Body of pancreas (tissue), 4 donors: ENCODE measurements at places on chromosomes 7 and 10.

DNA sequence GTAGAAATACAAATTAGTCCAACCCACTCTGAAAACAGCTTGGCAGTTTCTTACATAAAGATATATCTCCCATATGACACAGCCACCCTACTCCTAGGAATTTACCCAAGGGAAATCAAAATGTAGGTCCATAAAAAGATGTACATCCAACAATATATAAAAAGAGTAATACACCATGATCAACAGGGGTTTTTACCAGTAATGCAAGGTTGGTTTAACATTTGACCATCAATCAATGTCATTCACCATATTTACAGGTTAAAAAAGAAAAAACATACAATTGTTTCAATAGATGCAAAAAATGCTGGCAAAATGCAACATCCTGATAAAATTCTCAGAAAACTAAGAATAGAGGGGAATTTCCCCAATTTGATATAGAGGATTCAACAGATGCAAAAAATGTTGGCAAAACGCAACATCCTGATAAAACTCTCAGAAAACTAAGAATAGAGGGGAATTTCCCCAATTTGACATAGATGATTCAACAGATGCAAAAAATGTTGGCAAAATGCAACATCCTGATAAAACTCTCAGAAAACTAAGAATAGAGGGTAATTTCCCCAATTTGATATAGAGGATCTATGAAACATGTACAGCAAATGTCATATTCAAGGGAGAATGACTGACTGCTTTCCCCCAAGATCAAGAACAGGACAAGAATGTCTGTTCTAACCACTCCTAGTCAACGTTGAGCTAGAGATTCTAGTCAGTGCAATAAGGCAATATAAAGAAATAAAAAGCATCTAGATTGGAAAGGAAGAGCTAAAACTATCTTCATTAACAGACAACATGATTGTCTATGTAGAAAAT, 13.7 kb downstream of the ADAP1 start:
- no peak overlapping the region for H3K4me3 ChIP-seq
- no peak overlapping the region for H3K27ac ChIP-seq
- no peaks in the 10 kb centered on the region for H3K36me3 ChIP-seq
- DNase-seq = no peak
- H3K27me3 ChIP-seq = no peaks in the 10 kb centered on the region

- H3K36me3 ChIP-seq = no peaks in the 10 kb centered on the region
- no peak overlapping the region for H3K4me3 ChIP-seq
- H3K27me3 ChIP-seq = no peaks in the 10 kb centered on the region
- no peak for DNase-seq
Observed at GRCh38 chr7:90599038-90599437, 2.9 kb downstream of the CDK14 start.

GRCh38 chr10:7202793-7203355, 208.0 kb downstream of the SFMBT2 start:
- H3K4me1 ChIP-seq = peaks cover 4% of the 10 kb centered on the region
- H3K36me3 ChIP-seq = no peaks in the 10 kb centered on the region
- no peak overlapping the region for H3K4me3 ChIP-seq
- H3K27me3 ChIP-seq = no peaks in the 10 kb centered on the region
- H3K27ac ChIP-seq = no peak overlapping the region

DNA sequence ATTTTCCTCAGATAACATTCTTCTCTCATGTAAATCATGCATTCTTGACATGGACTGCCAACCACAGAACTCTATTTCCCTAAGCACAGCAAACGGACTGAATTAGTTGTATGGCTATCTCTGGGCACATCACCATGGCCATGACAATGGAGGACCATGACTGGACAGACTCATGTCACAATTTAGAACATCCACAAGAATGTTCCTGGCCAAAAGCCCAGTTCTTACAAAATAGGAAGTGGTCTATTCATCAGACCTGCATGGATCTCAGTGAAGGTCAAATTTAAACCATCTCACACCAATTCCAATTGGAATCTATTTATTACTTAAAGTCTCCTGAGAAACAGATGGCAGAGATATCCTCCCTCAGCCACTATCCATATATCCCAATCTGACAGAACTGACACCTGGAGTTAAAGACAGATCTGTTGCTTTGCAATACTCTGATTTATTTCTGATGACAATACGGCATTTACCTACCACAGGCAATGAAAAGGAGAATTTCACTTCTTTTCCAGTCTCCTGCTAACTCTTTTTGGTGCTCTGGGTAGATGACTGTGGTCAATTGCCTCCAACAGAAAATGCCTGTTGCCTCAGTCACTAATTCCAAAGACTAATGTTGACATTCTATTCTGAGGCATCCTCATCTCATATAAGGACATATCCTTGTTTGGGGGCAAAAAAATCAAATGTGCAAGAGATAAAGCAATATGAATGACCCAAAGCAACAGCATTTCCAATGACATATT, 254.8 kb downstream of the HTR7 start:
- no peaks in the 10 kb centered on the region for H3K27me3 ChIP-seq
- H3K4me1 ChIP-seq = no peaks in the 10 kb centered on the region
- H3K4me3 ChIP-seq = no peak overlapping the region
- DNase-seq = no peak
- no peaks in the 10 kb centered on the region for H3K36me3 ChIP-seq
- H3K27ac ChIP-seq = no peak overlapping the region

DNA sequence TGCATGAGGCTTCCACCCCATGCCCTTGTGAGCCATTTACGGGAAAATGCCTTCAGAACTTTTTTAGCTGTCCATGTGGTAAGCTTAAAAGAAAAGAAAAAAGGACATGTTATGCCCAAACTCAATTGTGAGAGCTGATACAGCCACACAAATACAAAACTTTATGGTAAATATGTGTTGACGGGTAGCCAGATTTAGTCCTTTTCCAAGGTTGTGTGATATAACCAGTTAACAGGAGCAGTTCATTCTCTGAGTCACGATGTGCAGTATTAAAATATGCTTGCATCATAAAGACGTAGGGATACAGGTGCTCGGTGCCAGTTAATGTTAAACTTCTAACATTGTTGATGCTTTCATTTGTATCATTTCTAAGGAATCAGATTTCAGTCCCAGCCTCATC, 350.4 kb downstream of the DNAJB6 start:
- H3K4me1 ChIP-seq = peaks cover 18% of the 10 kb centered on the region
- no peaks in the 10 kb centered on the region for H3K27me3 ChIP-seq

DNA sequence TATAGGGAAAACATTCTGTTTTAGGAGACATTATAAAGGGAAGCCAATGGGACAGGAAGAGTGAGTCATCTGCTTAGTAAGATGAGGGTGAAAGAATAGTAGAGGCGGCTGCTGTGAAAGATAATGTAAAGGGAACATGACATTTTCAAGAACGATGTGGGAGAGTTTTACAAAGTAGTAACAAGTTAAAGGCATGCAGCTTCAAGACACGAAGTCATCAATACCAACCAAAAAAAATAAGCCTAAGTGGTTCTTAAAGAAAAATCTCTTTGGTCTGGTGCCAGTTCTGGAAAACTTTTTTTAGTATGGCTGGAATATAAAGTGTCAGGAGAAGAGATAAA, 6.1 kb downstream of the GSTO1 start:
- H3K27me3 ChIP-seq = no peaks in the 10 kb centered on the region
- peaks cover 8% of the 10 kb centered on the region for H3K36me3 ChIP-seq
- H3K4me3 ChIP-seq = no peak overlapping the region
- no peak for DNase-seq
- H3K4me1 ChIP-seq = peaks cover 51% of the 10 kb centered on the region
- peak overlapping the region; percentile 2 for H3K27ac ChIP-seq

DNA sequence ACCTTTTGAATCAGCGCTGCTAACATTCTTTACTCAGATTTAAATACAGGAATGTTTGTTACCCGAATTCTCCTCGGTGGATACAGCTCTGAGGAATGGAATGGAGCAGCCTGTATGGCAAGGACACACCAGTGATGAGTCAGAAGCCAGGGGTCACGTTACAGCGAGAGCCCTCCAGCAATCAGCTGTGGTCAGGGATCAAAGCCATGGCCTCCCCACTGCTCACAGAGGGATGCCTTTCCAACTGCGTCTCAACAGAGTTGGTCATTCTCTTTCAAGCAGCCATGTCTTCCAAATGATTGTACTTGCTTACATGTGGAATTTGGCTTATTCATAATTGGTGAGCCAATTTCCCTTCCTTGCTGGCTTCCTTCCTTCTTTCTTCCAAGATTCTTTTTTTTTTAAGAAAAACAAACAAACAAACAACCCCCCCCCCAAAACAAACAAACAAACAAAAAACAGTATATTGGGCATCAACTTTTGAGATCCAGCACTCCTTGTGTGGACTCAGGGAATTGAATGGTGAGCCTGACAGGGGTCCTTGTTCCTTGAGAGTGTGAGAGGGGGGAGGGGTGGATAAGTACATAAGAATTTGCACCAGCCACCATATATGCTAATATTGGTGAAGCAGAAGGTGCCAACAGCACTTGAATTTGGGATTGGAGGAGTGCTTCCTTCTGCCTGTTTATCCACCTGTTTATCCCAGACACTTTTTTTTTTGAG, 100.2 kb downstream of the ATXN7L1 start:
- H3K27me3 ChIP-seq = no peaks in the 10 kb centered on the region
- H3K27ac ChIP-seq = no peak overlapping the region
- DNase-seq = peak; percentile 32

- DNase-seq = peak; percentile 83
- no peaks in the 10 kb centered on the region for H3K36me3 ChIP-seq
- peak overlapping the region; percentile 81 for H3K4me3 ChIP-seq
- peaks cover 20% of the 10 kb centered on the region for H3K4me1 ChIP-seq
Observed at GRCh38 chr7:22854158-22855048, 31.8 kb upstream of the TOMM7 start.

DNA sequence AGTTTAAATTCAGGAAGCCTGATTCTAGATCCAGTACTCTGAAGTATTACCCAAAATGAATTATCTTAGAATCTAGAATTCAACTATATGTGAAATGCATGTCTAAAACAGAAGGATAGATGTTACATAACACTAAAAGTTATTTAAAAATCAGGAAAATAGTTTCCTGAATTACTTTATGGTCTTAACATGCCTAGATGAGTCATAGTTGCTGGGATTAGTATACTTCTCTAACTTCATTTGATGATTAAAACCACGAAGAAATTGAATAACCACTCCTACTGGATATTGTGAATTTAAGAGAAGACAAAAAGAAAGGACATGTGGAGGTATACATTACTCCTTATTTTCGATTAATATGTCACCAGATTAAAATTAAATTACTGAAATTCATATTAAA, 65.5 kb downstream of the ATAD1 start:
- H3K27me3 ChIP-seq = no peaks in the 10 kb centered on the region
- H3K4me3 ChIP-seq = no peak overlapping the region
- H3K27ac ChIP-seq = no peak overlapping the region
- DNase-seq = no peak
- no peaks in the 10 kb centered on the region for H3K36me3 ChIP-seq
- H3K4me1 ChIP-seq = no peaks in the 10 kb centered on the region

DNA sequence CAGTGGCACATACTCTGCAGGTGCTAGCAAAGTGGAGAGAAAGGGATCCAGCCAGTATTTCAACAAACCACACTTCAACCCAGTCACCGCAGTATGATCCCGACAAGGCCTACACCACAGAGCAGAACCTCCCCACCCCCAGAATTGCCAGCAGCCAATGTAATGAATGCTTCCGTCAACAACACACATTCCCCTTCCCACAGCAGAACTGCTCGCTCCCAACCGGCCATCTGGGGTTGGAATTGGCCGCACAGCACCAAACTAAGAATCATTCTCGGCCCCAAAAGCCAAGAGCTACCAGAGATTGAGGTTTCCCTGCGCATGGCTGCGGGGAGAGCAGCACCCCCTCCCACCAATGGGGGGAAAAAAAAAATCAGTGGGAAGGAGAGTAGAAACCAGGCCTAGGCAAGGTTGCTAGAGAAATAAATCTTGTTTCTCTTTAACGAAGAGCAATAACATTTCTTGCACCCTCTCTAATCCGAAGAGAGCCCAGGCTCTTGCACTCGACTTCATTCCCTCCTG, 1.1 kb downstream of the WASL start:
- H3K27me3 ChIP-seq = no peaks in the 10 kb centered on the region
- DNase-seq = peak; percentile 85
- H3K36me3 ChIP-seq = no peaks in the 10 kb centered on the region
- H3K4me3 ChIP-seq = peak overlapping the region; percentile 85
- H3K27ac ChIP-seq = peak overlapping the region; percentile 99

- peaks cover 41% of the 10 kb centered on the region for H3K4me1 ChIP-seq
- no peaks in the 10 kb centered on the region for H3K27me3 ChIP-seq
- H3K27ac ChIP-seq = no peak overlapping the region
- no peak overlapping the region for H3K4me3 ChIP-seq
- H3K36me3 ChIP-seq = peaks cover 8% of the 10 kb centered on the region
- no peak for DNase-seq
Observed at GRCh38 chr10:119665901-119666708, 14.9 kb downstream of the BAG3 start.

- DNase-seq = no peak
- H3K27ac ChIP-seq = no peak overlapping the region
- H3K4me3 ChIP-seq = no peak overlapping the region
- no peaks in the 10 kb centered on the region for H3K36me3 ChIP-seq
Observed at GRCh38 chr10:127386606-127387327, 162.3 kb upstream of the NPS start.

DNA sequence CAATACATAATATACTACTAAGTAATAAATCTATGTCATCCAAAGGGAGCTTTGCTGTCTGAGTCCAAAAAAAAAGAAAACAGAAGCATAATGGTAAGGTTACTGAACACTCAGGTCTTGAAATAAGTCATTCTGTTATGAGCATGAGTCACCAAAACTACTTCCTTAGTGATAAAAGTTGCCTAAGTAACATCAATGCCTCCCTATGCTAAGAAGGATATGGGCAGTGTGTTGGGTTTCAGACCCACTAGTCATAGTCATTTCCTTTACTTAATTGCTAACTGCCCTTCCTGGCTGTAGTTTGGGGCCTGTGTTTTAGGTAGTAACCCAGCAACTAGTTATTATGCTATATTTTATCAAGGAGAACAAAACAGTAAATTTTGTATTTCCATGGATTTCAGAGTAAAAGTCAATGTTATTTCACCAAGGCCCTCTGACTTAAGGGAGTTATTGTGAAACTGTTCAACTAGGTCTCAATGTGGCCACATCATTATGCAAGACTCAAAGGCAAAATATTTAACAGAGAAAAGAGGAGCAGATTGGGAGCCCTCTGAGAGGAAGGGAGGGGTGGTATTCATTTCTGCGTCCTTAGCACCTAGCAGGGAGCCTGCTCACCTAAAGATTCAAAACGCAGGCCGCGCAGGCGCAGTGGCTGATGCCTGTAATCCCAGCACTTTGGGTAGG, 11.7 kb upstream of the VIM start:
- no peak overlapping the region for H3K4me3 ChIP-seq
- H3K27ac ChIP-seq = no peak overlapping the region
- H3K36me3 ChIP-seq = no peaks in the 10 kb centered on the region
- H3K4me1 ChIP-seq = no peaks in the 10 kb centered on the region
- no peaks in the 10 kb centered on the region for H3K27me3 ChIP-seq
